ENCODE measurements at places on chromosomes 7 and 10.

- DNase-seq = no peak
These were observed 82.5 kb downstream of the VWDE start for GRCh38 chr7:12320987-12321647.

GRCh38 chr10:79132681-79133381 is 64.1 kb downstream of the ZMIZ1 start:
- no peak for DNase-seq

GRCh38 chr10:77899690-77900089 is 26.9 kb downstream of the DLG5 start:
- no peak for DNase-seq

GRCh38 chr10:1290071-1290471 is 233.9 kb downstream of the WDR37 start:
- no peak for DNase-seq

GRCh38 chr7:133904776-133905175 is 222.4 kb upstream of the LRGUK start:
- DNase-seq = no peak

GRCh38 chr7:595621-596010 is 76.0 kb upstream of the PDGFA start:
- DNase-seq = no peak
